ENCODE measurements at places on chromosomes 1 and 21. TPM values are rescaled to one million over a fixed set of nuclear protein-coding genes. Genes with fewer than 3 reads are reported as not detected.

The SPTA1 gene
- not detected for total RNA-seq

The RGS13 gene
- total RNA-seq = not detected

DNA sequence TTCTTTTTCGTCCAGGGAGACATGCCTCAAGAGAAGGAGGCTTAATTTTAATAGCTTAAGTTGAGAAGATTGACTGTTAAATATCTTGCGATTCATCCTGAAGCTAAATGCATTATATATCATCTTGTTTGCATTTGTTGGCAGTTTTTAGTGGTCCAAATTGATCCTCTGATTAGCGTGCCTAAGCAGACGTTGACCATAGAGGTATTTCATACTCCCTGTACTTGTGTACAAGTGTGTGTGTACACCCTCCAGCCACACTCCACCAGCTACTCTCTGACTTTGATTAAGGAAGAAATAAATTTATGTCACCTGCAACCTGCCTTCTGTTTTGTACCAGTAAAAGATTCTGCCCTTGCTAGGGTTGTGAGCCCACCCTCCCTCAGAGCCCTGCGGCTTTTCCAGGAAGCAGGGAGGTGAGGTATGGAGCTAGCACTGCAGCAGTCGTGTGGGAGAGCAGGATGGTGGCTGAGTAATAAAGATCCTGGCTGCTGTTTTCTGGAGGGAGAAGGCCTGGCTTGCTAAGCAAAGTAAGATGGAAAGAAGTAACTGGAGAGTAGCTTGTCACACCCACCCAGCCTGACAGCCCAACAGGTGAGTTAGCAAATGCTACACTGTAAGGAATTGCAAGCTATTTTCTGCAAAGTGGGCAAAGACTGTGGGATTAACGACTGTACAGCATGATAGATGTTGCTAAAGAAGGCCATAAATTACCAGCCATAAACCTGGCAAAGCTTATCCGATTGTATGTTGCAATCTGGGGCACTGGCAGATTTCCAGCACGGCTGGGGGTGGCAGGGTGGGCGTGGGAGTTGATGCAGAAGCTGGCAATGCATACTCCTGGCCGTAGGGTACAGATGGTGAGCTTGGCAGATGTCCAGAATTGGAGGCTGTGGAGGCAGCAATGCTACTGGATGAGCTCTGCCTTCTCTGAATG lies 170.2 kb downstream of the TNR start:
- H3K36me3 ChIP-seq = no peaks in the 10 kb centered on the region
- H3K27ac ChIP-seq = no peak overlapping the region
- peaks cover 80% of the 10 kb centered on the region for H3K27me3 ChIP-seq
- H3K4me1 ChIP-seq = peaks cover 12% of the 10 kb centered on the region
- no peak overlapping the region for H3K4me3 ChIP-seq

GRCh38 chr1:2934156-2934540 lies 87.1 kb upstream of the ACTRT2 start:
- no peak for DNase-seq
- no peaks in the 10 kb centered on the region for H3K27me3 ChIP-seq
- H3K4me1 ChIP-seq = no peaks in the 10 kb centered on the region
- no peak overlapping the region for H3K4me3 ChIP-seq
- no peak overlapping the region for H3K27ac ChIP-seq

Measured in neural progenitor cell (in vitro differentiated cells).